ENCODE measurements at places on chromosomes 3 and 15.

GRCh38 chr3:17074559-17074958 lies 189.8 kb downstream of the PLCL2 start:
- no peak for DNase-seq

DNA sequence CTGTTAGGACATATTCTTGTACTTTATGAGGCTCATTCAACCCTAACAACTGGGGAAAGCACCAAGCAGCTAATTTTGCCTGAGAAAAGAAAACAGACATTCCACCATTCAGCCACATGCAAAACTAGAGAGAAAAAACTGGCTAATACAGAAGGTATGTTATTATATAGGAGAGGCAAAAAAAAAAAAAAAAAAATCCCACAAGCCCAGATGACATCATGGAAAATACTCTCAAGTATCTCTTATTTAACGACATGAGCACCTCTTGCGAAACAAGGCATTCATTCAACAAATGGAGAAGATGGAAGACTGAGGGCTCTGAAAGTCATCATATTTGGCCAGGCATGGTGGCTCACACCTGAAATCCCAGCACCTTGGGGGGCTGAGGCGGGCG lies 61.5 kb downstream of the PRICKLE2 start:
- DNase-seq: peak; percentile 93

- no peak for DNase-seq
Observed at GRCh38 chr3:66411961-66412887, 88.6 kb downstream of the LRIG1 start.

GRCh38 chr15:52486003-52486996 lies 42.4 kb downstream of the MYO5A start:
- no peak for DNase-seq

GRCh38 chr3:102614021-102614569 lies 179.3 kb downstream of the ZPLD1 start:
- no peak for DNase-seq

GRCh38 chr15:85282504-85283115 lies 97.8 kb upstream of the AKAP13 start:
- peak; percentile 21 for DNase-seq

- no peak for DNase-seq
Observed at GRCh38 chr15:84741121-84741520, 7.3 kb upstream of the ZNF592 start.

GRCh38 chr3:133509488-133509887 lies 64.0 kb upstream of the CDV3 start:
- no peak for DNase-seq

GRCh38 chr3:4720316-4721075 lies 227.3 kb downstream of the ITPR1 start:
- DNase-seq: no peak

- DNase-seq: no peak
Observed at GRCh38 chr3:124033360-124034015, 41.6 kb upstream of the ROPN1 start.

DNA sequence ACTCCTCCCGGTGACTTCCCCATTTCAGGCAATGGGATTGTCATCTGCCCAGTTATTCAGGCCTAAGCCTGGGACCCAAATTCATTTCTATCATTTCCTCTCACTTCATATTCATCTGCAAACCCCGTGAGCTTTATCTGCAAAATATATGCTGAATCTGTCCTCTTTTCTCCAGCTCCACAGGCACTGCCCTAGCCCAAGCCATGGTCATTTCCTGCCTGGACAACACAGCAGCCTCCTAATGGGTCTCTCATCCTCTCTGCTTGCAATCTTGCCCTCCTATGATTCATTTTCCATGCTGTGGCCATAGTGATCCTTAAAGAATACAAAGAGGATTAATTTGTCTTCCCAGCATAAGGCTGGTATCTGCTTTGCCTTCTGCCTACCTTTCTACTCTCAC lies 6.1 kb downstream of the RBP2 start:
- no peak for DNase-seq

- DNase-seq: no peak
Observed at GRCh38 chr3:53486961-53487654, 7.3 kb upstream of the CACNA1D start.

- no peak for DNase-seq
Observed at GRCh38 chr3:150006794-150007193, 36.1 kb upstream of the PFN2 start.

DNA sequence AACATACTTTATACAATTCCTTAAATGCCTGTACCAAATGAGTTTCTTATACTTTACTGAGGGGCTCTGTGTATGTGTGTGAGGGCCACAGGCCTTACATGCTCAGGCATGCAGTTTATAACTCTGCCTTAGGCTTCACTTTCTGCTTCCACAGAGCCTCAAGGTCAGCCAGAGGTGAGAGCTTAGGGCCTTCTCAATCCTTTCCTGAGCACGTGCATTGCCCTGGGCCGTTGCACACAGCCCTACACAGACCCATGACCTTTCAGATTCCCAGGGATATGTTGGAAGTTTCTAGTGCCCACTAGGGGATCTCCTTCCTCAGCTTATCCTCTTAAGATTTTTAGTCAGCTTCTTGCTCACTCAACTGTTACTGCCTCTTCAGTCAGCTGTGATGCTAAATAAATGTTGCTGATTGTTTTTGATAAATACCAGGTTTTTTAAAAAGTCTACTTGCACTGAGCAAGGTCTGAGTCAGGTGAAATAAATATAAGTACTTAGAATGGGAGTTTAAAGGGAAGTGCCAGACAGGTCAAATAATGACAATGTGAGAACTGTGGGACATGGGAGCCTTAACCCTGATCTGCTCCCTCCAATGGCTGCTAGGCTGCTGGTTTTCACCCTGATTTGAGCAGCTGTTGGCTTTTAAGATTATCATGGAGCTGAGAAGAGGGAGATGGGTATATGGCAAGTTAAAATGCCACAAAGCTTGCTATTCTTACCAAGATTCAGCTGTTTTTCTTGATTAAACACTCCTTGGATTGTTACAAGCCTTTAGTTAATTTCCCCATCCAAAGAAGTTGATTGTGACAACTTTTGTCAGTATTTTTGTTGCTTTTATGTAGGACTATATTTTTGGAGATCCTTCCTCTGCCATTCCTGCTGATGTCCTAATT lies 169.5 kb downstream of the PLD1 start:
- DNase-seq: peak; percentile 33

DNA sequence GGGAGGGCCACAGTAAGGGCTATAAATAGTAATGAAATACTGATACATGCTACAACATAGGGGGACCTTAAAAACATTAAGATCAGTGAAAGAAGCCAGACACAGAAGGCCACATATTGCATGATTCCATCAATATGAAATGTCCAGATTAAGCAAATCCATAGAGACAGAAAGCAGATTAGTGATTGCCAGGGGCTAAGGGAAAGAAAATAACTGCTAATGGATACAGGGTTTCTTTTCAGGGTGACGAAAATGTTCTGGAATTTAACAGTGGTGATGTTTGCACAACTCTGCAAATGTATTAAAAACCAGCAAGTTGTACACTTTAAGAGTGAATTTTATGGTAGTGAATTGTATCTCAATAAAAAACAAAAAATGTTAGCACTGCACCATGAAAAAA lies 37.0 kb downstream of the PIK3R4 start:
- no peak for DNase-seq

GRCh38 chr15:41309226-41309905 lies 23.0 kb downstream of the OIP5 start:
- DNase-seq: no peak

DNA sequence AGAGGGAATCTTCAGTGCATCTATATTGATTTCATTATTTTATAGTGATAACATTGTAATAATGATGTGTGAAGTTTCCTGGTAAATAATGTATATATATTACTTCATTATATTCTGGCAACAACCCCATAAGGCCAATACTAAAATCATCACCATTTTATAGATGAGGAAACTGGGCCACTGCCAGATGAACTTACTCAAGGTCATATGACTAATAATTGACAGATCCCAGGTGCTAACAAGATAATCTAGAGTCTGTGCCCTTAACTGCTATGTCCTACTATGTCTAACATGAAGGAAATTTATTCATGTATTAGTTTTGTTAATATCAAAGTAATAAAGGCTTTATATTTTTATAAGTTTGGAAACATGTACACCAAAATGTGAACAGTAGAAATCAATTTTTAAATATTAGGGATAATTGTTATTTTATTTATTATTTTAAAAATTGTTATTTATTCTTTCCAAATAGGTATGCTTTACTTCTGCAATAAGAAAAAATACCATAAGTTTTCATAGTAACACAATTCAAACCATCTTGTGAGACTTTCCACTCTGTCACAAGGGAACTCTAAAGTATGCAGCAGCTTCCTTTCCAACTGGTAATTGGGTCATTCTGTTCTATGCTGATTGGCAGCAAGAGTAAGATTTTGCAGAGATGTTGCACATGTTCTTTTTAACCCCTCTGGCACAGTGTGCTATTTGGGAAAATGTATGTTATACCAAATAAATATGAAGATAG lies 90.8 kb upstream of the CMC1 start:
- no peak for DNase-seq

GRCh38 chr3:87398168-87398801 lies 121.9 kb upstream of the POU1F1 start:
- DNase-seq: no peak

GRCh38 chr3:178184833-178185232 lies 351.4 kb upstream of the KCNMB2 start:
- no peak for DNase-seq

DNA sequence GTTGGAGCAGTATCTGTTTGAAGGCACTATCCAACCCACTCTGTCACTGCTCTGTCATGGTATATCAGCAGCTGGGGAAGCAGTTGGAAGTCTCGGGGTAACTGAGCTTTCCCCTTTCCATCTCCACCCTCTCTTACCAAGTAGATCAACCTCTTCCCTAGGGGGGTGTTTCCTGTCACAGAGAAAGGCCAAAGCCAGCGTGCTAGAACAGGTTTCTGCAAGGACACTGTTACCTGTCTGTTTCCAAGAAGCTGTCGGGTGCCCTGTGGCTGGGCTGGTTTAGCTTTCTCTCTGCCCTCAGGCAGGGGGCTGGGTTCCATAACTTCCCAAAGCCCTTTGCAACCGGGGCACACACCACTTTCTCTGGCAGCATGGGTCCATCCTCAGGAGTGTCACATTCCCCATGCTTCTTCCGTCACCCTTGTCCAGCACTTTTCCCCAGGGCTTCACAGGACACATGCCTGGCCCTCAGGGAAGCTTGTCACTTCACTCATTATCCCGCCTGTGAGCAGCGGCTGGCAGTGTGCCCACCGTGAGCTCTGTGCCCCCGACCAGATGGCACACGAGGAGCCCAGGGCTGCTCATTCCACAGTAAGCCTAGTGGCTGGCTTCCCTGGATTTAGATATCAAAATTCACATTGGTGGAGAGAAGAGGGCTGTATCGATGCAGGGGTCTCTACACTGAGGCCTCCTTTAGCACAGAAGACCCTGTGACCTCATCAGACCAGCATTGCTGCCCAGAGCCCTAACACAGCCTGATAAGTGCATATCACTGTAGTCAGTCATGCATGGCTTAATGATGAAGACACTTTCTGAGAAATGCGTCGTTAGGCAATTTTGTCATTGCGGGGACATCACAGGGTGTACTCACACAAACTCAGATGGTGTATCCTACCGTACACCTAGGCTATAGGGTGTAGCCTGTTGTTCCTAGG lies 205.8 kb downstream of the SLCO3A1 start:
- no peak for DNase-seq

GRCh38 chr3:99319450-99319849 lies 318.9 kb upstream of the COL8A1 start:
- no peak for DNase-seq

- DNase-seq: no peak
Observed at GRCh38 chr3:55571913-55572312, 84.8 kb upstream of the WNT5A start.

DNA sequence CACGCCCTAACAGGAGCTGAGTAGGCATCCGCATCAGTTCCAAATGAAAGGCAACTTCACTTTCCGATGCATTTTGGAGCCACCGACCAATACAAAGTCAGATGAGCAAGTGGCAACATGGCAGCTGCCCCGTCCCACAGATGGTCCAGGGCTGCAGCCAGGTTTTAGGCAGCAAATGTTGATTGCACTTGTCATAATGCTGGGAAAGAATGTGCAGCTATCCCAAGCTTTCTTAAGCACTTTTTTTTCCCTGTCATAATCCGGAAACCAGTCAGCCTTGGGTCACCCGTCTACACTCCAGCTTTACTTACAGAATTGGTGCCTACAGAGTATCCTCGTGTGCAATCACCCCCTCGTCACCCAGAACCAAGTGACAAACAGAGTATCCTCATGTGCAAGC lies 147.7 kb downstream of the CHSY1 start:
- no peak for DNase-seq

DNA sequence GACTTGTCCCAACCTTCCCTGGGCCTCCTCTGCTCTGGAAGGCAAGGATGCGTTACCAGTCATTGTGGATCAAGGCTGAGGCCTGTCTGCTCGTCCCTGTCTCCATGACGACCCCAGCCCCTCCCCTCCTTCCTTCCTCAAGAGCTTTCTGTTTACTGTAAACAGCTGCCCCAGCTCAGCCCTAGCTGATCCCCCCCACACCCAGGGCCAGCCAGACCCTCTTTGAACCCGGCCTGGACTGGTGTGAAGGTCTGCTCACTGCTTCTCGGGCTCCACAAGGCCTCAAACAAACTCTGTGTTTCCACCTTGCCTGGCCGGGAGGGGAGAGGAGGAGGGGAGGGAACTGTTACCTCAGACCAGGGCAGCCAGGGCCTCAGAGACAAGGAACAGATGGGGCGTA lies 16.9 kb downstream of the VPS18 start:
- no peak for DNase-seq

GRCh38 chr3:135097276-135097946 lies 302.4 kb downstream of the EPHB1 start:
- DNase-seq: no peak

DNA sequence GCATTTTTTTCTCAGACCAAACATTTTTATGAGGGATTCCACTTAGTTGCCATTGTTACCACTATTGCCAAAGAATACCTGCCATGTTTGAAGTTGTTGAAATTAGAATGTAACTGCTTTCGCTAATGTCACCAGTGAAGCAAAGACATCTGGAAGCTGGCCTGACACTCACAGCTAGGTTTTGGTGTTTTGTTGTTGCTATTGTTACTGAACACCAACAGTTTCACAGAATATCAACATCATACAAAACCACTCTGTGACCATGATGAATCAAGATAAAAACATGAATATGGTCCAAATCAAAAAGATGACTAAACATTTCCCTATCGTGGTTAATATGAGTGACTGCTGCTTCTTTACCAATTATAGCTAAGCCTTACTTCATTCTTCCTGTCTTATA lies 6.9 kb upstream of the CFAP20DC start:
- DNase-seq: no peak

GRCh38 chr3:130757611-130758150 lies 11.1 kb upstream of the PIK3R4 start:
- no peak for DNase-seq

GRCh38 chr3:191401775-191402357 lies 59.1 kb upstream of the PYDC2 start:
- DNase-seq: no peak

Data from AG04449 (cell line).